Subcutaneous adipose tissue (tissue), 4 donors: ENCODE measurements at places on chromosomes 6 and 20. TPM values are rescaled to one million over a fixed set of nuclear protein-coding genes. Genes with fewer than 3 reads are reported as not detected.

The RING1 gene
- total RNA-seq: 7.3 TPM

The RREB1 gene
- total RNA-seq: 33.0 TPM

The MATN4 gene
- total RNA-seq: not detected

The PKHD1 gene
- total RNA-seq: 0.19 TPM

The CDYL gene
- total RNA-seq: 37.0 TPM

The ARG1 gene
- total RNA-seq: not detected

The LST1 gene
- 14.3 TPM for total RNA-seq

The MICB gene
- total RNA-seq: 2.3 TPM

The BPIFA1 gene
- total RNA-seq: not detected

The MUC22 gene
- not detected for total RNA-seq

The MYCT1 gene
- total RNA-seq: 31.6 TPM

The NINL gene
- total RNA-seq: 4.6 TPM

The ZNF334 gene
- total RNA-seq: 11.1 TPM

The POFUT1 gene
- total RNA-seq: 24.0 TPM

The TRIM31 gene
- not detected for total RNA-seq

The BCAS1 gene
- total RNA-seq: not detected

The UST gene
- total RNA-seq: 9.6 TPM

The KCNK16 gene
- total RNA-seq: not detected

The NMBR gene
- not detected for total RNA-seq

The ZSCAN31 gene
- total RNA-seq: 5.1 TPM

The TMEM217 gene
- total RNA-seq: not detected

The PI16 gene
- 23.8 TPM for total RNA-seq

The STXBP5 gene
- total RNA-seq: 29.7 TPM

The TREM2 gene
- total RNA-seq: 27.7 TPM

The LY6G5C gene
- total RNA-seq: 1.4 TPM

The ME1 gene
- 35.4 TPM for total RNA-seq

The SH3BGRL2 gene
- total RNA-seq: 20.6 TPM

The TGM2 gene
- total RNA-seq: 13.9 TPM

The PHF3 gene
- 83.0 TPM for total RNA-seq

The MUCL3 gene
- total RNA-seq: not detected

The LAMP5 gene
- not detected for total RNA-seq

The OR2B3 gene
- not detected for total RNA-seq

The SMOC2 gene
- 35.7 TPM for total RNA-seq

The LY6G6F gene
- total RNA-seq: not detected

The EPPIN gene
- not detected for total RNA-seq

The NR2E1 gene
- total RNA-seq: not detected

The SRMS gene
- total RNA-seq: not detected

The ZNF335 gene
- total RNA-seq: 9.9 TPM

The TAAR8 gene
- not detected for total RNA-seq

The KCNQ5 gene
- total RNA-seq: not detected

The ECT2L gene
- total RNA-seq: not detected

The TSPO2 gene
- total RNA-seq: not detected

The SOX18 gene
- total RNA-seq: 1.2 TPM

The CCM2L gene
- total RNA-seq: 1.5 TPM

The BNIP5 gene
- not detected for total RNA-seq

The NRSN1 gene
- not detected for total RNA-seq

The MAFB gene
- total RNA-seq: 125 TPM

The HLA-F gene
- 122 TPM for total RNA-seq
